Stimulated activated naive B cell treated with anti-CD40 and anti-IgM and Interleukin-4, amounts not matched to agents 10 μg/mL and 1 μg/mL and 100 μg/mL, for 72 hours (primary cell): ENCODE measurements at places on chromosomes 12 and 14.
A peak's percentile ranks its signal among the peaks of the same experiment; 100 is the strongest.

GRCh38 chr14:42374332-42374731 lies 767.7 kb downstream of the LRFN5 start:
- DNase-seq, result no peak

- peak; percentile 6 for DNase-seq
These were observed 39.0 kb downstream of the SLCO1B1 start for GRCh38 chr12:21169878-21170472.

GRCh38 chr12:89783359-89784060 lies 74.9 kb upstream of the ATP2B1 start:
- no peak for DNase-seq

- DNase-seq, result no peak
These were observed 38.1 kb upstream of the TMED10 start for GRCh38 chr14:75214558-75214957.

DNA sequence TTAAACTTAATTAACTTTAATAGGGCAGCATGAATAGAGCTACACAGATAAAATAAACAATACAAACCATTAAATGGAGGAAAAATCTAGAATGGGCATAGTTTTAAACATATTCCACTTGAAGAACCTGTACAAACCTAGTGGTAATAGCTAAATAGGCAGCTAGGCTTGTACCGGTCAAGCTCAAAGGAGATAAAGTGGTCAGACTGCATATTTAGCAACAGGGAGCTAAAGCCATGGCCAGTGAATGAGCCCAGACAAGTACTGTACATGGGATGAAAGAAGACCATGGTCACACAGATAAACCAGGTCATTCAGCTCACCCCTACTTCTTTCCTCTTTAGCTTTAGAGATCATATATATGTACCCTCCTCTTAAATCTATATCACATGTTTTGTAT lies 186.6 kb upstream of the KRR1 start:
- no peak for DNase-seq

- DNase-seq, result no peak
These were observed 115.0 kb downstream of the AKAP6 start for GRCh38 chr14:32443890-32444661.

- DNase-seq, result no peak
These were observed 133.5 kb downstream of the KTN1 start for GRCh38 chr14:55713486-55713885.
